ENCODE measurements at places on chromosomes 13 and 19. TPM values are rescaled to one million over a fixed set of nuclear protein-coding genes. Genes with fewer than 3 reads are reported as not detected.

DNA sequence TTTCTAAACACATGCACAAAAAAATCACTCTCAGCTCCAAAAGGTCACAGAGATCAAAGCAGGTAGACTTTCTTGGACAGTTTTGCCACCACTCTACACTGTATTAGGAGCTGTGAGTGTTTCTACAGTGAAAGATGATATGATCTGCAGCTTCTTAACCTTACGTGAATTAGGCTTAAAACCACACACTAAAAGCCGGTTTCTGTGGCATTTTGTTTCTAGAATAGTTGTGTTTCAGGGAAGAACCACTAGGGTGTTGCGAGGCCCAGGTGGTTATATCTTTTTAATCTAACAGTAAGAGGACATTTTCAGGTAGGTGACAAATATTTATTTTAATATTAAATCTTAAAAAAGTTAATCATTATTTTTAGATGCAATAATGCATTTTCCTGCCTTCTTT is 216.4 kb downstream of the KLF5 start:
- H3K4me3 ChIP-seq = no peak overlapping the region
- H3K27me3 ChIP-seq = no peaks in the 10 kb centered on the region
- no peaks in the 10 kb centered on the region for H3K36me3 ChIP-seq
- DNase-seq = no peak
- H3K4me1 ChIP-seq = no peaks in the 10 kb centered on the region
- no peak overlapping the region for H3K27ac ChIP-seq

DNA sequence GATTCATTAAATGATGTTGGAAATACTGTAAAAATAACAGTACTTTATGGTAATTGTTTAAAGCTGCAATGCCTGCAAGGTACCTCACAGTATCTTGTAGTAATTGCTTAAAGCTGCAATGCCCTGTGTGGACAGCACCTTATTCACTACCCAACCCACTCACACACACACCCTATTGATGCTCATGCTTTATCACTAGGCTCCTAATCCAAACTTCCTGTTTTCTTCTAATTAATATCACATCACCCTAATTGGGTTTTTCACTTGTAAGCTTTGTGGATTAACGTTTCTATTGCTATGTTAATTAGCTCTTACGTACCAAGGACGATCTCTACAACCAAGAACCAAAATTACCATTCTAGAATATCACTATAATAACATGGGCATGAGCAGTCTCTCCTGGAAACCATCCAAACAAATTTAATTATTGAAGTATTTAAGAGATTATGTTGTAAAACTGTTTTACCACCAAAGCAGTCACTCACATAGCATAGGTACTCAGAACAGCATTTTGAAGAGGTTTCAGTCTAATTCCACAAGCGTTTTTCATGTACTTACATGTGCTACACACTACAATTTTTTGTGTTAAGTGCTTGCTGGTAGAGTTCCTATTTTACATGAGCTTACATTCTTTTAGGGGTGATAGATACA is 303.8 kb downstream of the PCDH9 start:
- no peaks in the 10 kb centered on the region for H3K4me1 ChIP-seq
- no peak overlapping the region for H3K4me3 ChIP-seq
- no peak for DNase-seq
- no peak overlapping the region for H3K27ac ChIP-seq
- H3K27me3 ChIP-seq = no peaks in the 10 kb centered on the region
- H3K36me3 ChIP-seq = no peaks in the 10 kb centered on the region

- DNase-seq = no peak
- H3K36me3 ChIP-seq = peaks cover 22% of the 10 kb centered on the region
- no peaks in the 10 kb centered on the region for H3K4me1 ChIP-seq
- no peak overlapping the region for H3K4me3 ChIP-seq
- no peak overlapping the region for H3K27ac ChIP-seq
- H3K27me3 ChIP-seq = no peaks in the 10 kb centered on the region
These were observed 1.7 kb upstream of the LYL1 start for GRCh38 chr19:13104360-13104847.

DNA sequence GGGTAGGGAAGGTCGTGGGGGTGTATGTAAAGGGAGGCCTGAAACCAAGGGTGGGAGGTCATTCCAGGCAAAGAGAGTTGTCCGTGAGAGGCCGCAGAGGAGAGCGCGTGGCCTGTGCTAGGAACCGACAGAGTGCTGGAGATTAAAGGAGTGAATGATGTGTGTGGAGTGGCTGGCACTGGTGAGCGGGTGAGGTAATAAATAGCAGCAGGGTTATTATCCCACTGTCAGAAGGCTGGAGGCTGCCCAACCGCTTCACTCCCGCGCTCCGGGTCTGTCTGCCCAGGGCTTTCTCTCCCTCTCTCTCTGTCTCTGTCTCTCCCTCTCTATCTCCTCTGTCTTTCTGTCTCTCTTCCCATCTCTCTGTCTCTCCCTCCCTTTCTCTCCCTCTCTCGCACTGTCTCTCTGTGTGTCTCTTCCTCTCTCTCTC is 17.4 kb downstream of the ZNF579 start:
- DNase-seq = no peak
- peaks cover 34% of the 10 kb centered on the region for H3K27me3 ChIP-seq

- no peaks in the 10 kb centered on the region for H3K4me1 ChIP-seq
- H3K4me3 ChIP-seq = no peak overlapping the region
- DNase-seq = no peak
- H3K27me3 ChIP-seq = peaks cover 15% of the 10 kb centered on the region
- no peaks in the 10 kb centered on the region for H3K36me3 ChIP-seq
These were observed 192.1 kb upstream of the GPR12 start for GRCh38 chr13:26952551-26953143.

- no peaks in the 10 kb centered on the region for H3K36me3 ChIP-seq
- peaks cover 47% of the 10 kb centered on the region for H3K27me3 ChIP-seq
- no peak overlapping the region for H3K27ac ChIP-seq
- no peaks in the 10 kb centered on the region for H3K4me1 ChIP-seq
- H3K4me3 ChIP-seq = no peak overlapping the region
These were observed 25.7 kb downstream of the CCDC70 start for GRCh38 chr13:51887468-51887867.

- peaks cover 8% of the 10 kb centered on the region for H3K36me3 ChIP-seq
- no peak overlapping the region for H3K4me3 ChIP-seq
- H3K27me3 ChIP-seq = peaks cover 8% of the 10 kb centered on the region
- H3K27ac ChIP-seq = no peak overlapping the region
- DNase-seq = peak; percentile 45
- H3K4me1 ChIP-seq = no peaks in the 10 kb centered on the region
These were observed 3.7 kb upstream of the SPIB start for GRCh38 chr19:50414864-50415660.

- H3K27me3 ChIP-seq = no peaks in the 10 kb centered on the region
- H3K4me1 ChIP-seq = peaks cover 16% of the 10 kb centered on the region
- peaks cover 5% of the 10 kb centered on the region for H3K36me3 ChIP-seq
- no peak for DNase-seq
- H3K4me3 ChIP-seq = peak overlapping the region; percentile 23
These were observed 83.4 kb downstream of the GNG7 start for GRCh38 chr19:2619076-2619475.

DNA sequence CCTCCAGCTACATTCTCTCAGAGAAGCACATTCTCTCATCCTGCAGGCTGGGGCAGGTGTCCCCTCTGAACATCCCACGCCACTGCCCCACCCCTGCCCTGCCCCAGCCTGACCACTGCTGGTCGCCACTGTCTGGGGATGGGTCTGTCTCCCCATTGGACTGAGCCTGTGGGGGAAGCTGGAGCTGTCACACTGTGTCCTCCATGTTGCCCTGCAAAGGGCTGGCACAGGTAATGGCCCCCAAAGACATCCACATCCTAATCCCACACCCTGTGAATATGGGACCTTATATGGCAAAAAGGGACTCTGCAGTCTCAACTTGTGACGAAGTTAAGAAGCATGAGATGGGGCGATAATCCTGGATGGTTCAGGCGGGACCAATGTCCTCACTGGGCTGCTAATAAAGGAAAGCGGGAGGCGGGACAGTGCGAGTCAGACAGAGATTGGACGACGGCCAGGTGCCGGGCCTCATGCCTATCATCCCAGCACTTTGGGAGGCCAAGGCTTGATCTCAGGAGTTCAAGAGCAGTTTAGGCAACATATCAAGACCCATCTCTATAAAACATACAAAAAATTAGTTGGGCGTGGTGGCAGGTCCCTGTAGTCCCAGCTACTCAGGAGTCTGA is 9.1 kb downstream of the AP2S1 start:
- DNase-seq = peak; percentile 40
- peaks cover 62% of the 10 kb centered on the region for H3K36me3 ChIP-seq
- peaks cover 47% of the 10 kb centered on the region for H3K4me1 ChIP-seq
- peak overlapping the region; percentile 82 for H3K27ac ChIP-seq
- no peak overlapping the region for H3K4me3 ChIP-seq
- no peaks in the 10 kb centered on the region for H3K27me3 ChIP-seq

DNA sequence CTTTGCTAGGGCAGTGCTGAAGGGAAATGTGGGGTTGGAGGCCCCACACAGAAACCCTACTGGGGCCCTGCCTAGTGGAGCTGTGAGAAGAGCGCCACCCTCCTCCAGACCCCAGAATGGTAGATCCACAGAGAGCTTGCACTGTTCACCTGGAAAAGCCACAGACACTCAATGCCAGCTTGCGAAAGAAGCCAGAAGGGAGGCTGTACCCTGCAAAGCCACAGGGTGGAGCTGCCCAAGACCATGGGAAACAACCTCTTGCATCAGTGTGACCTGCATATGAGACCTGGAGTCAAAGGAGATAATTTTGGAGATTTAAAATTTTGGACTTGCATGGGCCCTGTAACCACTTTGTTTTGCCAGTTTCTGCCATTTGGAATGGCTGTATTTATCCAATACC is 615.4 kb upstream of the MIR17HG start:
- no peaks in the 10 kb centered on the region for H3K27me3 ChIP-seq
- no peak overlapping the region for H3K4me3 ChIP-seq
- H3K27ac ChIP-seq = no peak overlapping the region

DNA sequence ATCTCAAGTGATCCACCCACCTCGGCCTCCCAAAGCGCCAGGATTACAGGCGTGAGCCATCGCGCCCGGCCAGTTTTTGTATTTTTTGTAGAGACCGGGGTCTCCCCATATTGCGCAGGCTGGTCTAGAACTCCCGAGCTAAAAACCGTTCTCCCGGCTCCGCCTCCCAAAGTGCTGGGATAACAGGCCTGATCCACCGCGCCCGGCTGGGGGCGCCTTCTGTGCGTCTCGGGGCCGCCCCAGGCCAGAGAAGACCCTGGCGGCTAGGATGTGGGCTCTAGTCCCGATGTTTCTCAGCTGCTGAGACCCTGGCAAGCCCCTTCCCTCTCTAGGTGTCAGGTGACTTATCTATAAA is 3.6 kb downstream of the ARHGAP45 start:
- no peak overlapping the region for H3K27ac ChIP-seq
- peaks cover 16% of the 10 kb centered on the region for H3K36me3 ChIP-seq
- no peak overlapping the region for H3K4me3 ChIP-seq
- DNase-seq = no peak

- H3K4me1 ChIP-seq = no peaks in the 10 kb centered on the region
- no peaks in the 10 kb centered on the region for H3K36me3 ChIP-seq
- no peak overlapping the region for H3K27ac ChIP-seq
- no peaks in the 10 kb centered on the region for H3K27me3 ChIP-seq
- no peak overlapping the region for H3K4me3 ChIP-seq
- no peak for DNase-seq
These were observed 74.8 kb upstream of the KLHL1 start for GRCh38 chr13:70183041-70183440.

- H3K36me3 ChIP-seq = no peaks in the 10 kb centered on the region
- no peak overlapping the region for H3K27ac ChIP-seq
- H3K27me3 ChIP-seq = peaks cover 30% of the 10 kb centered on the region
- H3K4me3 ChIP-seq = no peak overlapping the region
These were observed 3.1 kb downstream of the NXNL1 start for GRCh38 chr19:17457616-17458015.

GRCh38 chr13:106691861-106692260 is 123.9 kb upstream of the ARGLU1 start:
- H3K27me3 ChIP-seq = no peaks in the 10 kb centered on the region
- H3K36me3 ChIP-seq = no peaks in the 10 kb centered on the region
- no peak overlapping the region for H3K27ac ChIP-seq
- H3K4me3 ChIP-seq = no peak overlapping the region
- DNase-seq = no peak
- H3K4me1 ChIP-seq = no peaks in the 10 kb centered on the region

- H3K4me3 ChIP-seq = no peak overlapping the region
- no peaks in the 10 kb centered on the region for H3K36me3 ChIP-seq
- no peaks in the 10 kb centered on the region for H3K4me1 ChIP-seq
- DNase-seq = no peak
- H3K27me3 ChIP-seq = no peaks in the 10 kb centered on the region
These were observed 77.4 kb downstream of the PDS5B start for GRCh38 chr13:32663660-32664059.

DNA sequence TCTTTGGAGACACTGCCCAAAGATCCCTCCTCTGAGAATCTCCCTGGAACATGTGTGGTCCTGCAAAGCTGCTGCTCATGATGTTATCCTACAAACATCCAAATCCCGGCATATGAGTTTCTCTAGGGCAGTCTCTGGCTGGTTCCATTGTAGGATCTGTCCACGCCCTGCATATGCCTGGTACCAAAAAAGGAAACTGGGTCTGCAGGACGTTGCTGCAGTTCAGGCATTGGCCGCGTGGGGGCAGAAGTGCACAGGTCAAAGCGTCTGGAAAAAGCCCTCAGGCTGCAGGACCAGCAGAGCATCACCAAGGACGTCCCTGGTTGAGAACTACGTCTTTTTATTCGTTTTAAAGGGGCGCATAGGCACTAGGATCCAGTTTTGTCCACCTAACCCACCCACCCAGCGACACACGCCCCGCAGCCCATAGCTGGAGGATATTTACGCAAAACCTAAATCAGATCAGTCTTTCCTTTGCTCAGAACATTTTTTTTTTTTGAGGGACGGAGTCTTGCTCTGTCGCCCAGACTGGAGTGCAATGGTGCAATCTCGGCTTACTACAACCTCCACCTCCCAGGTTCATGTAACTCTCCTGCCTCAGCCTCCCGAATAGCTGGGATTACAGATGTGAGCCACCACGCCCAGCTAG is 12.9 kb upstream of the ZNF564 start:
- H3K36me3 ChIP-seq = no peaks in the 10 kb centered on the region
- H3K27me3 ChIP-seq = no peaks in the 10 kb centered on the region

- no peaks in the 10 kb centered on the region for H3K36me3 ChIP-seq
- no peak overlapping the region for H3K27ac ChIP-seq
- peaks cover 6% of the 10 kb centered on the region for H3K4me1 ChIP-seq
- no peak for DNase-seq
- H3K27me3 ChIP-seq = no peaks in the 10 kb centered on the region
These were observed 595.4 kb upstream of the MIR17HG start for GRCh38 chr13:90752070-90752469.

DNA sequence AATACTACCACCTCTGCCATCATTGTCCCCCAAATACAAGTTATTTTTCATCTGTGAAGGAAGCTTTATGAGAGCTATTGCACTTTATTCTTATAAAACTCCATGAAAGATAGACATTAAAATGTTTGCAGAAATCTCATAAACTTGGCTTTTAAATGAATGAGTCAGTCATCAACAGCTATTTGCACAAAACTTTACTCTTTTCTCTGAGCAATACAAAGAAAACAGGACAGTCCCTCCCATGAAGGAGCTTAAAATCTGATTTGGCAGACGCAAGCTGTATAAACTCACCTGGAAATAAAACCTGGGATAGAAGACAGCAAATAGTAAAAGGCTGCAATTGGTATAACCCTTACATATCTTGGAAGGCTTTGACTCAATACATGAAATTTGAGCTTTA is 16.6 kb upstream of the RCBTB1 start:
- H3K27ac ChIP-seq = no peak overlapping the region
- DNase-seq = no peak
- H3K4me3 ChIP-seq = no peak overlapping the region
- H3K4me1 ChIP-seq = no peaks in the 10 kb centered on the region
- H3K27me3 ChIP-seq = no peaks in the 10 kb centered on the region

The NPHS1 gene
- total RNA-seq = not detected

The SOX21 gene
- total RNA-seq = not detected

The MAST1 gene
- total RNA-seq = 2.6 TPM

The ZNF491 gene
- total RNA-seq = 0.92 TPM

The B3GNT3 gene
- 75.1 TPM for total RNA-seq

Data from Calu3 (cell line).